Endothelial cell of umbilical vein (primary cell): ENCODE measurements at places on chromosomes 1 and 21. TPM values are rescaled to one million over a fixed set of nuclear protein-coding genes. Genes with fewer than 3 reads are reported as not detected.

The TMED5 gene
- total RNA-seq: 48.8 and 51.2 TPM in 2 replicates

The KRTAP12-3 gene
- total RNA-seq: not detected in 2 replicates

The MAP7D1 gene
- 193 and 199 TPM in 2 replicates for total RNA-seq

The DCDC2B gene
- total RNA-seq: not detected in 2 replicates

The IVL gene
- total RNA-seq: not detected in 2 replicates

The WNT4 gene
- total RNA-seq: not detected in 2 replicates

The CD1D gene
- total RNA-seq: not detected in 2 replicates

GRCh38 chr1:9822490-9822889 is 1.3 kb downstream of the CLSTN1 start:
- DNase-seq: no peak

- no peak for DNase-seq
Observed at GRCh38 chr1:101278845-101279244, 42.0 kb downstream of the S1PR1 start.

DNA sequence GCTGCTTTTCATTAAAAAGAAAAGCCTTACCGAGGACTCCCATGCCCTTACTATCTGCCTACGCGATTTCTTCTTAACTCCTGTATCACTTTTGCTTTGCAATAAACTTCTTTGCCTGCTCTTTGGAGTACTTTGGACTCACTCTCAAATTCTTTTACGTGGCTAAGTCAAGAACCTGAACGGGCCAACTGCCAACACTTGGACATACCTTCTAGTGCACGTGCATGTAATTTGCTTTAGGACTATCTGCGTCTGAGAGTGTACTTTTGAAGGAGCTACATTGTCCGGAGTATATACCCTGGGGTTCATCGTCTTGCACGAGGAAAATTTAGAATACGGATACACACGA is 3.6 kb upstream of the OTUD3 start:
- no peak for DNase-seq

- DNase-seq: no peak
Observed at GRCh38 chr1:3283849-3284248, 170.6 kb upstream of the ARHGEF16 start.

GRCh38 chr1:222588135-222588534 is 1.6 kb downstream of the TAF1A start:
- no peak for DNase-seq

- DNase-seq: no peak
Observed at GRCh38 chr1:183834568-183834967, 29.6 kb downstream of the RGL1 start.

GRCh38 chr1:34923490-34923889 is 6.0 kb downstream of the DLGAP3 start:
- DNase-seq: no peak

- DNase-seq: no peak
Observed at GRCh38 chr1:181704546-181704945, 221.2 kb downstream of the CACNA1E start.

DNA sequence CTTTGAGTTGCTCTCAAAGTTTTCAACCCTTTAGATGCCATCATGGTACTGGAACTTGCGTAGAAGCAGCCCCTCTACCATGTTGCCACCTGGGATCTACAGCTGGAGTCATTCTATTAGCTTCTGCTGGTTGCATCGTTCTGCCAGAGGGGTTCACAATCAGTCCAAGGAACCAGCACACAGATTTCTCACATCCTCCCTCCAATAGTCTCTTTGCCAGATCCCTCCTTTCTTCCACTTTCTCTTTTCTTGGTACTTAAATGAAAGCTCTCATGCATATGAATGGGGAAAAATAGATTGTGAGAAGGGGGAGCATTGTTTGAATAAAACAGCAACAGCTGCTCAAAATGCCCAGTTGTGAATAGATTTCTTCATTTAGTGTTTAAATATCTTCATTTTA is 4.2 kb upstream of the C8A start:
- no peak for DNase-seq

DNA sequence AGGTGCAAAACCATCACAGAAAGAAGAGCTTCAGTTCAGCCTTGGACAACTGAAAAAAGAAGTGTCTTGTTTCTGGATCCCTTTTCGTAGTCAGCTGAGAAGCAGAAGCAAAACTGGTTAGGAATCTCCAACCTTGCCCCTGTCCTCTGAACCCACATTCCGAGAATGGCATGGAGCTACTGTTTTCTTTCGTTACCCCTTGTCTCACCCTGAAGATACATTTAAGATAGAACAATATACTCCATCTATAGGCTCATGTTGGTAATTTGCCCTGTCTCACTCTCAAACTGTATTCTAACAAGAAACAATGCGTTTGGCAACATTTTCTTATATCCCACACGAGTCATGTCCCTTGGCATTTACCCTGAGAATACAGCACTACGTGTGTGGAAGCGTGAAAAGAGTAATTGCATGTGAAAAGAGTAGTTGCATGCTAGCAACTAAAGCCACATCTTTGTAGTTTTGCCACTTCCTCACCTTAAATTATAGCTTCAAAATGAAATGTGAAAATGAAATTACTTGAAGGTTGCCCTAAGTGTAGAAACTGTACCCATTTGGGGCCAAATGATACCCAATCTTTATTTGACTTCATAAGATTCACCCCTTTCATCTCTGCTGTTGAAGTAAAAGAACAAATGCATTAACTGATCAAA is 5.3 kb downstream of the SLAMF7 start:
- no peak for DNase-seq

GRCh38 chr1:27152829-27153548 is 1.9 kb downstream of the SLC9A1 start:
- DNase-seq: peak; percentile 61

GRCh38 chr1:87108228-87108627 is 193.8 kb downstream of the HS2ST1 start:
- no peak for DNase-seq
